CD4-positive, alpha-beta T cell (primary cell): ENCODE measurements at places on chromosomes 4 and X.

- DNase-seq: no peak
Measured at GRCh38 chr4:137528673-137529072, 3.6 kb downstream of the PCDH18 start.

DNA sequence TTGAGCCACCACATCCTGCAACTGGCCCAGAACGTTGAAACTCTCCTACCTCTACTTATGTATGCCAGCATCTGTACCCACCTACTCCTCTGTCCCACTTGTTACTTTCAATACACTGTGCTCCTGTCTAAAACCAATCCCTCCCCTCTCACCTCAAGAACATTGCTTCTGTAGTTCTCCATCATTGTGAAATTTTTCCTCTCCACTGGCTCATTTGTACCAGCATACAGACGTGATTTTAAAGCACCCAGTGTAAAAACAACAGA lies 25.5 kb upstream of the USO1 start:
- DNase-seq: no peak

DNA sequence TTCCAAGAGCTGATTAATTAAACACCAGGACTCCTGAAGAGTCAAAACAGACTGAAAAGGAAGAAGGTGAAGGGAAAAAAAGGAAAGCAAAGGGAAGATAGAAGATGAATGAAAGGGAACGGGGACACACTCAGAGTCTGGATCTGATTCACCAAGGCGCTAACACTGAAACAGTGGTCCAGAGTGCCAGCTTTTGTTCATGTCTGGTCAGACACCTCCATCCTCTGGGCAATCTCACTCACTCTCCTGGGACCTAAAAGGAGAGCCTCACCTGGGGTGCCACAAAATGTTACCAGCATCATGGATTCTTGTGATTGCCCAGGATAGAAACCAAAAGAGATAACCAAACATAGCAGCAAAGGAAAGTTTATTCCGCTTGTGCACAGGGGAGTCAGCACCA lies 120.3 kb upstream of the AFF2 start:
- no peak for DNase-seq

DNA sequence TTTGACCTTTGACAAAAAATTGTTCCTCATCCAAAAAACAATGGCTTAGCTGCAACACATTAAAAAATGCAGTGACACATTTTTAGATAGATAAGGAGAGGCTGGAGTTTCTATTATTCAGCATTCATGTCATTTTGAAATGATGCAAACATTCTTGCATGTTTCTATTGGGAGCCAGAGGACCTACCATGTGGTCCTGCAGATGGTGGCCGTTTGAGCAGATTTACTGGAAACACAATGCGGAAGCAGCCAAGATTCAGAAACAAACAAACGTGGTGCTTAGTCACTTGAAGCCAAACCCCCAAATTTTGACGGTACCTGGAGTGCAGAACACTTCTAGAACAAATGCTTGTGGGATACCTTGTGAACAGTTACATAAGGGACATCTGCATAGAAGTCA lies 456.7 kb downstream of the PCDH18 start:
- no peak for DNase-seq

DNA sequence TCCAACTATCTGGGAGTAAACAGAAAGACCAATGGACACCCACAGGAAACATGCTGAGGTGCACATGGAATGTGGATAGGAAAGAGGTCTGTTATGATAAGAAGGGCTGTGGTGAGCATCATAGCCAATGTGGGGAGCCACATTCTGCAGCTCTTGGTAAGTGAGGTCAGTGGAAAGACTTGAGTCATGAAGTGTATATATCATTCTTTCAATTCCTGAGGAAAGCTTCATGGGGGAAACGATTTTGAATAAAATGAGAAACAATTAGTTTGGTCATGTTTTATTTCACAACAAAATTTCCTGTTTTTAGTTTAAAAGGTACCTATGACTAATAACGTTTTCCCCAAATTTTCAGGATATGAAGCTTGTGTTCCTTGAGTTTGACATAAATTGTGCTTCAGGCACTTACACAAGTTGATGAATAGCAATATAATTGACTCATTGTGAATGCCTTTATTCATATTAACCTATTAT lies 41.4 kb upstream of the RASSF6 start:
- no peak for DNase-seq
